ENCODE measurements at places on chromosomes 2 and 18. TPM values are rescaled to one million over a fixed set of nuclear protein-coding genes. Genes with fewer than 3 reads are reported as not detected.

DNA sequence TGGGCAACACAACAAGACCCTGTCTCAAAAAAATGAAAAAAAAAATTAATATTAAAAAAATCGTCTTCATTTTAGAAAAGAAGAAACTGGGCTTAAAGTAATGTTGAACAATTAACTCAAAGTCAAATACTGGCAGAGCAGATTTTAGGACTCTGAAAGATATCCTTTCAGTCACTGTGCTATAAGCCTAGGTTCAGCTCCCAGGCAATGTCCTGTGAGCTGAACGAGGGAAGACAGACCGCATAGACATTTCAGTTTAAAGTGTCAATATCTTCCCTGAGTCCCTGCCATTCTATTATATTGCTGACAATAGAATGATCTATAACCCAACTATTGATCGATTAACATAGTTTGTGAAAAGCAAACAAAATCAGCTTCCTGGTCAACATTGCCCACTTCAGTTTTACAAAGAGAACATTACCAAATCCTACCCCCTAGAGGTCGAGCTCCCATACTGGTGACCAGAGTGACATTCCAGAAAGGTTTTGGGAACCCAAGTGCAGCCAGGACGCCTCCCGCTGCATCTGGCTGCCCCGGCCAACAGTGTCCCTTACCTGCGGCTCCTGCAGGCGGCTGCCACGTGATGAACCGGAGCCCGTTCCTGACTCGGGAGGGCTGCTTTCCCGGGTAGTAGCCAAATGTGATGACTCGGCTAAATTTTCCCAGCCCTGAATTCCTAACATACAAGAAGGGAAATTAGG lies 639 bp downstream of the MRO start:
- no peaks in the 10 kb centered on the region for H3K27me3 ChIP-seq
- peak overlapping the region; percentile 38 for H3K4me3 ChIP-seq
- no peaks in the 10 kb centered on the region for H3K36me3 ChIP-seq
- H3K27ac ChIP-seq: no peak overlapping the region

Gene VAPA
- total RNA-seq: 375 TPM

DNA sequence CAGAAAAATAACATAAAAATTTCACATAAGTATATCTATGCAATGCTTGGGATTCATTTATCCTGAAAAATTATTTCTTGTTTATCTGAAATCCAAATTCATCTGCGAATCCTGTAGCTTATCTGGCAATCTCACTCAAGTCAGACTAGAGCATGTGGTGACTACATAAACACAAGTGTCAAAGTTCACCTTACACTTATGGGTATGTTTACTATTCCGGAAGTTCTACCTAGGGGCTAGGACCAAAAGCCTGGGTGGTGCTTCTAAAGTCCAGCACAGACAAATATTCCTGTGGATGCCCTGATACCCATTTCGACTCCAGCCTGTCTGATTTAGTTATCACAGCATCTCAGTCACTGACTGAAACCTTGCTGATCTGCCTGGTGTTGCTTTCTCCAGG lies 364.0 kb downstream of the METTL4 start:
- H3K36me3 ChIP-seq: no peaks in the 10 kb centered on the region
- no peak overlapping the region for H3K4me3 ChIP-seq

DNA sequence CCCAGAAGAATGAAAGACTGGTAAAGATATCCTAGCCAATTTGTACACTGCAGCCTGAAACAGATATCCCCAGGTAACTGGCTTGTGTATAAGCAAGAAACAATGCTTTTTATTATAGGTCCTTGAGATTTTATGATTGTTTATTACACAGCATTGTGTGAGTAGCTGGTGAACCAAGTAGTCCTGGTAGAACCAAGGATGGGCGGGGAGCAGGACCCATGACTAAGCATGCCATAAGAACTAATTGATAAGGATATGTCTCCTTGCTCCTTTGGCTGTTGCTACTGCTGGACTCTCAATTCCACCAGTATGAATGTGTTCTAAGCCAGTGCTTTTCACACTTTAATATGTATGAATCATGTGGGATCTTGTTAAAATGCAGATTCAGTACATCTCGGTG lies 12.3 kb upstream of the ALMS1 start:
- no peak overlapping the region for H3K4me3 ChIP-seq
- no peaks in the 10 kb centered on the region for H3K36me3 ChIP-seq
- H3K27ac ChIP-seq: no peak overlapping the region
- H3K4me1 ChIP-seq: no peaks in the 10 kb centered on the region

DNA sequence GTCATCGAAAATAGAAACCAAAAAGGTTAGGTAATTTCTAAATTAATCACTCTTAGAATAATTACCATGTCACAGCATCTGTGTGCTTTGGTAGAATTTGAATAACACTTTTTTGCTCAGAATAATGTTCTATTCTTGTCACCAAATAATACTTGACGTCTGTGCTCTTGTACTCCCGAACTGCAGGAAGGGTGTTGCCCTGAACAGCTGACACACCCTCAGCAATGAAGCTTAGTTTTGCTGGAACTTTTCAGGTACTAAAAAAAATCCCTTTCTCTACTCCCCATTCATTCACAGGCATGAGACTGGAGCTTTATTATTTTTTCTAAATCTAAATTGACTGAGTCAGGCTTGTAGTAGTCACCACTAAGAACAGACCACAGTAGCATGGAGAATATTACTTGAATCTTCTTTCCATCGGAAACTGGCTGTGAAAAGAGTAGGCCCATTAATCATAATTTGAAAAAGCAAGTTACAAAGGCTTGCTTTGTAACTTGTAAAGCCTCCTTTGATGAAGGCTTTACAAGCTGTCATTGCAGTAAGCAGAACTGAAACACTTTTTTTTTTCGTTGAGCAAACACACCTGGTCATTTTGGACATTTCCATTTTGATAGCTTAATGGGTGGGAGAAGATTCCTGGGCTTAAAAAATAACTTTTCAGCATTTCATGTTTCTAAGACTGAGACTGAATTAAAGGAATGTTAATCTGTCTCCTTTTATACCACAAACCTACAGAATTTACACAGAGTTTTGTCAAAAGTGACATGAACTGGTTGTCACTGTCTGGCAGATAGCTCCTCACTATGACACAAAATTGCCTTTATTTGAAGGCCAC lies 70.3 kb upstream of the PELI1 start:
- peaks cover 4% of the 10 kb centered on the region for H3K27me3 ChIP-seq
- peaks cover 9% of the 10 kb centered on the region for H3K4me1 ChIP-seq
- H3K36me3 ChIP-seq: no peaks in the 10 kb centered on the region
- no peak for DNase-seq
- no peak overlapping the region for H3K27ac ChIP-seq

GRCh38 chr2:34368304-34368703 lies 769.2 kb upstream of the FAM98A start:
- H3K36me3 ChIP-seq: no peaks in the 10 kb centered on the region
- H3K27me3 ChIP-seq: no peaks in the 10 kb centered on the region
- no peak for DNase-seq

- H3K27ac ChIP-seq: peak overlapping the region; percentile 98
- no peak overlapping the region for H3K4me3 ChIP-seq
- H3K36me3 ChIP-seq: peaks cover 16% of the 10 kb centered on the region
- no peaks in the 10 kb centered on the region for H3K27me3 ChIP-seq
Observed at GRCh38 chr2:200408428-200409316, 101.2 kb downstream of the KCTD18 start.

GRCh38 chr2:57834666-57835065 lies 211.9 kb upstream of the VRK2 start:
- no peaks in the 10 kb centered on the region for H3K27me3 ChIP-seq
- H3K36me3 ChIP-seq: no peaks in the 10 kb centered on the region
- H3K27ac ChIP-seq: no peak overlapping the region
- no peak for DNase-seq
- no peaks in the 10 kb centered on the region for H3K4me1 ChIP-seq

- no peak overlapping the region for H3K4me3 ChIP-seq
- H3K36me3 ChIP-seq: no peaks in the 10 kb centered on the region
- no peaks in the 10 kb centered on the region for H3K27me3 ChIP-seq
Observed at GRCh38 chr2:167253025-167253424, 364.7 kb downstream of the XIRP2 start.

Gene CTIF
- total RNA-seq: 13.1 TPM

GRCh38 chr2:159098361-159098760 lies 129.9 kb downstream of the TANC1 start:
- H3K27me3 ChIP-seq: no peaks in the 10 kb centered on the region
- no peak overlapping the region for H3K4me3 ChIP-seq
- no peaks in the 10 kb centered on the region for H3K36me3 ChIP-seq
- peaks cover 26% of the 10 kb centered on the region for H3K4me1 ChIP-seq
- DNase-seq: no peak

Gene KCNG2
- not detected for total RNA-seq

Gene LOXHD1
- total RNA-seq: not detected

DNA sequence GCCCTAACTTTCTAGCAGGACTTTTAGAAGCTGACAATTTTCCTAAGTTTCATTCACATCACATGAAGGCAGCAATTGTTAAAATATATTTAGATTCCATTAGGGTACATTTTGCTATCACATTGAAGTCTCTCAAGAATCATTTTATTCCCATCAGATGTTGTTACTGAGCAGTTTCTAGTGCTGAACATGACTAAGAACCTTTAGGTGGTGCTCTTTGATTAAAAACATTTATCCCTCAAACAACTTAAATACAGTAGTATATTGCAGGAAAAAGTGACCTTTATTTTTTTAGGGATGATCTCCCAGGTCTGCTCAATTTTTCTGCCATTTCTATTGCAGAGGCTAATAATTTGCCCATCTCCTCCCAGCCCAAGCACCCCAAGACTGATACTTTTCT lies 22.9 kb upstream of the NARS1 start:
- H3K4me3 ChIP-seq: no peak overlapping the region
- no peak overlapping the region for H3K27ac ChIP-seq
- H3K27me3 ChIP-seq: no peaks in the 10 kb centered on the region

DNA sequence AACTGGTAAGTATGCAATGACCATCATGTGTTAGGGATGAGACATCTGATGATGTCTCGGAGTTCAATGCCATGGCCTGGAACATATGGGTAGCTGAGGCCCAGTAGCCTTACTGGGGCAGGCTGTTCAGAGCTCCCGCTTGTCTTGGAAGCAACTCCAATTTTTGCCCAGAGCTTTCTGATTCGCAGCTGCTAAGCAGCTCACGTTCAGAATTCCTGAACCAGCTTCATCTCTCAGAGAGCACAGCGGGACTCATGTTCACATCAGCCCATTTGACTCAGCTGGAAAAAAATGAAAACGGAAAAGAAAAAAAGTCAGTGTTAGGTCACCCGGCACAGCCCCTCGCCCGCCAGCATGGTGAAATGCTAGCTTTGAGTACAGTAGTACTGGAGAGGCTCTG lies 16.8 kb upstream of the LRATD1 start:
- no peak overlapping the region for H3K4me3 ChIP-seq
- no peaks in the 10 kb centered on the region for H3K27me3 ChIP-seq
- H3K4me1 ChIP-seq: no peaks in the 10 kb centered on the region
- H3K27ac ChIP-seq: no peak overlapping the region

DNA sequence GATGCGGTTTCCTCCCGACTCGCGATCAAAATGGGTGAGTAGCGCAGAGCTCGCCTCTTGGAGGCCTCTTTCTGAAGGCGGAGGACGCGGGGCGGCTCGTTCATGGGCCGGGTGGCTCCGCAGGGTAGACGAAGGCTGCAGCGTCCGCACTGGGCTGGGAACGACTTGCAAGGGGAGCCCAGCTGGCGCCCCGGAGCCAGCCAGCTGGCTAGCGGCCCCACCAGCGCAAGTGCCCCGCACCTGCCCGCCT lies 328 bp upstream of the PASK start:
- DNase-seq: no peak
- peaks cover 25% of the 10 kb centered on the region for H3K4me1 ChIP-seq
- H3K36me3 ChIP-seq: peaks cover 3% of the 10 kb centered on the region
- peak overlapping the region; percentile 36 for H3K27ac ChIP-seq
- H3K4me3 ChIP-seq: peak overlapping the region; percentile 91

GRCh38 chr2:28360718-28361293 lies 31.9 kb upstream of the FOSL2 start:
- no peaks in the 10 kb centered on the region for H3K36me3 ChIP-seq
- no peak overlapping the region for H3K27ac ChIP-seq
- no peak for DNase-seq
- peaks cover 30% of the 10 kb centered on the region for H3K27me3 ChIP-seq

Gene ACOXL
- not detected for total RNA-seq

DNA sequence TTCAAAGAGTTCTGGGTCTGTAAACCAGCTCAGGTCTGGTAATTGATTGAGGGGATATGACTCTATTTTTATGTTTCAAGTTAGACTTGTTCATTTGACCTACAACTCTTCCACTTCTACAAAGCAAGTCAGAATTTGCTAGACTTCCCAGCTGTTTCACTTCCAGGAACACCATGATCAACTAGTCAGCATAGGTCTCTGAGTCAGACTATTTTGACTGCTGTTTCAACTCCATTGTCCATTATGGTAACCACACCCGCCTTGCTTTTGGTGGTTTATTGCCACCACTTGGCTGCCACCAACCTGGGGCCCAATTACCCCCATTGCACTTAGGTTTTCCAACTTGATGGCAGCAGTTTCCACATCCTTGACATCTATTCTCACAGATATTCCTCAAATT lies 116.6 kb downstream of the LAMA3 start:
- no peaks in the 10 kb centered on the region for H3K27me3 ChIP-seq
- DNase-seq: no peak
- no peak overlapping the region for H3K27ac ChIP-seq
- no peaks in the 10 kb centered on the region for H3K36me3 ChIP-seq
- H3K4me1 ChIP-seq: no peaks in the 10 kb centered on the region

GRCh38 chr2:15348045-15348444 lies 213.1 kb downstream of the NBAS start:
- H3K36me3 ChIP-seq: peaks cover 3% of the 10 kb centered on the region
- H3K27me3 ChIP-seq: no peaks in the 10 kb centered on the region
- no peak overlapping the region for H3K27ac ChIP-seq

DNA sequence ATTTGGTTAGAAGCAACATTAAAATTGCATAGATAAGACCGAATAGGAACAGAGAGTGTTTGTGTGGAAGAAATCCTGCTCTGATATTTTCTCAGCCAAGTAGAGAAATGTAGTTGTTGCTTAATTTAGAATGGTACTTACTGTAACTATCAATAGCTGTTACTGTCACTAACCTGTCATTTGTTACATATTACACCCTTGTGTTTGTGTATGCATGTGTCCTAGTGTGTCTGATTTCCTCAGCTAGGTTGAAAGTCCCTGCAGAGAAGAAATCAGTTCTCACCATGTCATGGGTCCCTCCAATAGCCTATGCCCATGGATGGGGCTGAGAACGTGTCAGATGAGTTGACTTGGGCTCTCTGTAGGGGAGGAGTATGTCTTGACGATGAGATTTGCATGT lies 94.4 kb downstream of the SPTBN1 start:
- no peak overlapping the region for H3K4me3 ChIP-seq
- H3K27me3 ChIP-seq: no peaks in the 10 kb centered on the region
- peak overlapping the region; percentile 27 for H3K27ac ChIP-seq
- H3K36me3 ChIP-seq: 0 out of 2 replicates have a peak, but pooled peaks cover 3% of the 10 kb centered on the region
- no peak for DNase-seq
- peaks cover 91% of the 10 kb centered on the region for H3K4me1 ChIP-seq

- H3K27ac ChIP-seq: no peak overlapping the region
- no peaks in the 10 kb centered on the region for H3K4me1 ChIP-seq
- no peaks in the 10 kb centered on the region for H3K27me3 ChIP-seq
- no peak for DNase-seq
- H3K36me3 ChIP-seq: no peaks in the 10 kb centered on the region
- no peak overlapping the region for H3K4me3 ChIP-seq
Observed at GRCh38 chr18:68662754-68663153, 52.2 kb downstream of the TMX3 start.

Measured in HepG2 (cell line).